ENCODE measurements at places on chromosomes 1 and 21.

- no peak for DNase-seq
Measured at GRCh38 chr1:40606978-40607377, 58.5 kb downstream of the RIMS3 start.

GRCh38 chr1:110050602-110051261 is 16.3 kb downstream of the STRIP1 start:
- DNase-seq, result no peak

DNA sequence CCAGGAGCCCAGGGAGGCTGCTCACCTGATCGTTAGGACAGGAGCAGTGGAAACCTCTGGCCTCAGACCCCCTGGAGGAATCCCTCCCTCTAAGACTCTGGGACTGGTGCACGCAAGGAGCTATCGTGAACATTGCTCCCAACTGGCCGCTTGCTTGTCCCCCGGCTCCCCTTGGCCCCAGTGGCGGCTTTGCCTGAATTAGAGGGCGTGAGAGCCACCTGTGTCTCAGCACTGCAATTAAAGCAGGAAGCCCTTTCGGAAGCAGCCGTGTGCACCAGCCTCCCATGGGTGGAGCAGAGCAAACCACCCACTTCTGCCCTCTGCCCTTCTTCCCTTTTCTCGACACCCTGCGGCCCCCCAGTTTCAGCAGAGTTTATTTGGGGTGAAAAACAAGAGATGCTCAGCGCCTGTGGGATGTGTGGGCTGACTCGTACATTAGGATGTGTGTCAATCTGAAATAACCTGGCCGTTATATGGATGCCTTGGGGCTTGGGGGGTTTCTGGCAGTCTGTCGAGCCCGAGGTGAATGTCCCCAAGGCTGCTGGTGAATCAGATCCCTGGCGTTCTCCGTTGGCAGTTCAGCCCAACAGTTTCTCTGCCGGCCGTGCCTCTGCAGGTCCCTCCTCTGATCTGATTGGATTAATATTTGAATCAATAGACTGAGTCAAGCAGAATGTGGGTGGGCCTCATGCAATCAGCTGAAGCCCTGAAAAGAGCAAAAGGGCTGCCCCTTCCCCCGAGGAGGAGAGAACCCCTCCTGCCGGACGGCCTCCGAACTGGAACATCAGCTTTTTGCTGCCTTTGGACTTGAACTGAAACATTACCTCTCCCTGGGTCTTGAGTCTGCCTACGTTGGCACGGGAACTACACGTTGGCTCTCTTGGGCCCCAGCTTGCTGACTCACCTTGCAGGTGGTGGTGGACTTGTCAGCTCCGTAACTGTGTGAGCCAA is 7.3 kb upstream of the UMODL1 start:
- DNase-seq, result peak; percentile 55

GRCh38 chr1:236168716-236169429 is 26.5 kb downstream of the GPR137B start:
- DNase-seq, result no peak

- DNase-seq, result peak; percentile 33
Measured at GRCh38 chr1:246219508-246220030, 287.5 kb downstream of the SMYD3 start.

- no peak for DNase-seq
Measured at GRCh38 chr1:101105877-101106276, 80.3 kb upstream of the DPH5 start.

DNA sequence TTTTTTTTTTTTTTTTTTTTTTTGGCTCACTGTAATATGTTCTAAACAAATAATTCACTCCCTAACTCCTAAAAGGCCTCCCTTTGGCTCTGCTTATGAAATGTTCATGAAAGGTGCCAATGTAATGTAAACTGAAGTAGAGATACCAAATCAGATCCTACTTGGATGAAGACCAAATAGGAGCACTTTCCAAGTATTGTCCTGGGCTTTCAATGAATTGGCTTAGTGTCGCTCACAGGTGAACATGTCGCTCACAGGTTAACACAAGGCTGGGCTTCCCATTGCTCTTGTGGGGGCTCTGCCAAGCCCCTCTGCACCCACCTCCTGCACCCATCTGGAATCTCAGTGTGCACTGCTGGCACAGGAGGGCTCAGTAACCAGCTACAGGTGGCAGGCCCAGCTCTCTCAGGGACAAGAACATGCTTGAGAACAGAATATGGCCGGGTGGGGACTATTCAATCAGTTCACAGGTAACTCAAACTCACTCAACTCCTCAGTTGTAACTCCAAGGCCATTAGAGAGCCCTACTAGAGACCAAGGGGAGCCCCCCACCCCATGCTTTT is 10.6 kb upstream of the CD58 start:
- DNase-seq, result no peak

GRCh38 chr1:224067621-224068457 is 46.1 kb upstream of the FBXO28 start:
- DNase-seq, result peak; percentile 34

DNA sequence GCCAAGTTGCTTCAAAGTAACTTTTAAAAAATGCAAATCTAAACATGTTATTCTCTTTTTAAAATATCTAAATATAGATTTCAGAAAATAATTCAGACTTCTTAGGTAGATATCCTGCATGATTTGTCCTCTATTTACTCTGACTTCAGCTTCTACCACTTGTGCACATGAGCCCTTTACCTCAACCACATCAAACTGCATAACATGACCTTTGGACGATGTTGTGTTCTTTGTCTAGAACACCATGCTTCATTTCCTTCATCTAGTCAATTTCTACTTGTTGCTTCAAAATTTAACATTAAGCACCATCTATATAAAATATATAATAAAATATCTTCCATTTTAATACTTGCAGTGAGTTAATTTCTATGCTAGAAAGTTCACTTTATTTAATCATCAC is 96.9 kb downstream of the PLPP3 start:
- no peak for DNase-seq

- no peak for DNase-seq
Measured at GRCh38 chr1:200982071-200982945, 41.2 kb downstream of the KIF21B start.

DNA sequence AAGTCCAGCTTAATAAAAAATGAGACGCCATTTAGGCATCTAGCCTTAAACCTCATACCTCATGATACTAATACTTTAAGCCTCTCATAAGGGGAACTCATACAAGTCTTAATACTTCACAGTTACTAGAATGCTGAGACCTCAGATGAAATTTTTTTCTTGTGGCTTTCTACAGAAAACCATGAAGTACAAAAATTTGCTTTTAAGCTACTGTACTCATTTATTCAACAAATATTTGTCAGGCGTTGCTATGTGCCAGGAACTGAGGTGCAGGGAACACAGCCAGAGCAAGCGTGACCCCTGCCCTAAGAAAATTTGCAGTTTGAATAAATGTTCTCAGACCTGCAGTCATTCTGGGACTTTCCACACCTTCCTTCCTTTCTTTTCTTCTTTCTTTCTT is 150.6 kb downstream of the MRPL39 start:
- no peak for DNase-seq

- no peak for DNase-seq
Measured at GRCh38 chr1:223815020-223815853, 30.5 kb downstream of the TP53BP2 start.

DNA sequence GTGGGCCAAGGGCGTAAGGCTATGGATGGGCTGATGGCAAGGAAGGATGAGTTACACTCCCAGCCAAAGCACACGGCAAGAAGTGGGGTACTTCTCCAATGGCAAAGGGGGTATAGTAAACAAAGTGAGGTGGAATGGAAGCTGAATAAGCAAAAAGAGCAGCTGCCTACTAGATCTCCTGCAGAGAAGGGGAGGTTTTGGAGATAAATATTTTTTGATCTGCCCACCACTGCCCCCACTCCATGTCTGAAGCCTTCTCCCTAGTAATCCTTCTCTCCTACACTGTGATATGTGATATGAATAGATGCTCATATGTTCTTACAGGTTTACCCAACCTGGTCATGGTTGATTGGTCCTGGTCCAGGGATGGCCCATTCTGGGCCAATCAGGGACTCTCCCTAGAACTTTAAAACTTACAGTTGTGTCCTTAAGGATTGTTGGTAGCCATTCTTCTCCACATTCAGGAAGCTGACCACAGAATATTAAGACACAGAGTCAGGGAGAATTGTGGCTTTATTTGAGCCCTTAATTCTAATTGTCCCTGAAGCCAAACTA is 436.8 kb downstream of the OMA1 start:
- no peak for DNase-seq

GRCh38 chr1:15501208-15502032 is 22.6 kb downstream of the CASP9 start:
- DNase-seq, result peak; percentile 83

DNA sequence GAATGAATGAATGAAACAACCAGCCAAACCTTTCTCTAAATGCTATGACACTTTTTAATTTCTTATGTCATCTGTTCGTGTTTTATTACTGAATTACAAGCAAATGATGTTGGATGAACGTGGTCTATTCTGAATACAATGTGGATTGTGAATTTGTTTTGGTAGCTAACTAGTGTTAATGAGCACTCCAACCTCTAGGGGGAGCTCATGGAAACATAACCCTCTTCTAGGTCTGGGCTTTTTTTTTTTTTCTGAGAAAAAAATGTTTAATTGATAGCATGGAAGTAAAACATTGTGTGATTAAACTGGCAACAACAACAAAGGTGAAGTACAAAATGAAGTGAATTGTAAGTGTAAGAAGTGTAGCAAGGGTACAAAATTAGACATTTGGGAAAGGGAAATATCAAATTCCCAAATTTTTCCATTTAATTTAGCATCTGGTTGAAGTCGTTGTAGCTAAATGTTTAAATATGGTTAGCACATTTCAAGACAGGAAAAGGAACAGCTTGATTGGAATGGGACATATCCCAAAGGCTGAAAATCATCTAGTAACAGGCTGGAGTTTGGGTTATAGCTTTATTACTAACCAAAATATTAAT is 42.6 kb upstream of the PTGS2 start:
- peak; percentile 91 for DNase-seq

GRCh38 chr1:223189903-223190724 is 47.1 kb upstream of the TLR5 start:
- no peak for DNase-seq

DNA sequence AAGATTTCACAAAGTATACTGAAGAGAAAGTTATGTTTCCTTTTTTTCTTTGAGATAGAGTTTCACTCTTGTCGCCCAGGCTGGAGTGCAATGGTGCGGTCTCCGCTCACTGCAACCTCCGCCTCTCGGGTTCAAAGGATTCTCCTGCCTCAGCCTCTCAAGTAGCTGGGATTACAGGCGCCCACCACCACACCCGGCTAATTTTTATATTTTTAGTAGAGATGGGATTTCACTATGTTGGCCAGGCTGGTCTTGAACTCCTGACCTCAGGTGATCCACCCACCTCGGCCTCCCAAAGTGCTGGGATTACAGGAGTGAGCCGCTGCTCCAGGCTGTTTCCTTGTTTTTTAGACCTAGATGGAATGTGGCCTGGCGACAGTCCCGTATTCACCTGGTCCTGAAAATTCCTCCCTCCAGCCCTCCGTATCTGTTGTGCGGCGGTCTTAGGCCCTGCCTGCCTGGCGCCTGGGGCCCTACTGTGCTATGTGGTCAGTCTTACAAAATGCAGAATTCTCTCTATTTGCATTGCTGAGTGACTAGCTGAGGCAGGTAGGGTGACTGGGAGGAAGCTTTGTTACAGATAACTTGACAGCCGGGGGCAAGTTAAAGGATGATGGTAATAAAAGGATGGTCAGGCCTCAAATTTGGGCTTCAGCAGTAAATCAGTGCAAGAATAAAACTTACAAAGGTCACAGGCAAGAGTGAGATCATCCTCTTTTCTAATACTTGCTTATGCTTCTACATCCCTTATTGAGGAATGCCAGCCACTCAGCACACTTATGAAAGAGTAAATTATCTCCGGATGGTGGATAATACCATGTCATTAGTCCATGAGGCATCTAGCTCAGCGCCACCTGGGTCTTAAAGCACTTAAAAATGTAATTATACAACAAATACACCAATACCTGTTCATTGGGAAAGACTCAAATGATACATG is 30.3 kb downstream of the PARK7 start:
- DNase-seq, result no peak

DNA sequence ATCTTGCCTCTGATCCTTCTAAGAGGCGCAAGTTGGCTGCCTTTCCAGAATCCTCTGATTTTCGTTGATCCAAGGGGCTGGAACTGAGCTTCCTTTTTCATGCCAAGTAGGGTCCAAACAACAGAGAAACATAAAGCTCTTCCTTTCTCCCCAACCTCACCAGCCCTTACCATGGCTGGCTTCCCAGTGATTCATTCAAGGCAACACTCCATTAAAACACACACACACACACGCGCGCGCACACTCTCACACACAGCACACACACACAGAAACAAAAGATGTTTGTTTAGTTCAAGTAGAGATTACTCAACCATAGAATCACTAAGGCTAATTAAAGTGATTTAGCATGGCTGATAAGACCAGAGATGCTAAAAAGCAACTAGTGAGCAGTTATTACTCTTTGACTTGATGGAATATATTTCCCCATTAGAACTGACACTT is 13.0 kb upstream of the GUCA2A start:
- no peak for DNase-seq

DNA sequence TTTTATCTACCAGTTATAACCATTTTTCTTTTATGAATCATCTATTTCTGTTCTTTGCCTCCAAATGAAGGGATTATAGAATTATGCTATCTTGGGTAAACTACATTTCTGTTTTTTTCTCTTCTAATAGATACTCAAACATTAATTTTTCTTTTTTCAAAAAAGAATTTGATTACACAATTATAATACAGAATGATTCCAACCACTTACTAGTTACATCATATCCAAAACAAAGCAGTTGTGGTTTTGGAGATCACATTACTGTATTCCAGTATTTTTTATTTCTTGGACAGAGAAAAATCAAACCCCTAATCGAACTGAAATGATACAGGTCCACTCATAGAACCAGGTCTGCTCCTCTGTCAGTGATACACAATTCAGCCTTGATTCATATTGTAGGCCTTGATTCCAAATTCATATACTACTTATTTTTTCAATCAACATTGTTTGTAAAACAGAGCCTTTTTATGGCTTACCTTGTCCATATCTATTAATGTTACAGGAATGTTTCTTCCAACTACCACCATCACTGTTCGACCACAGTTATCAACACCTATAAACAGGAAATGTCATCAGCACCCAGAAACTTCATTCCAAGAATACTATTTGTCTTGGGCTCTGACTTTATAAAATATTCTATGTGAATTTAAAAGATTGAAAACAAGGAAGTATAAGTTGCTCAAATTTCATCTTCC is 43.2 kb downstream of the GDAP2 start:
- DNase-seq, result no peak

GRCh38 chr1:188061881-188062280 is 1233.1 kb downstream of the PLA2G4A start:
- DNase-seq, result no peak
